ENCODE measurements at places on chromosomes 11 and 22. TPM values are rescaled to one million over a fixed set of nuclear protein-coding genes. Genes with fewer than 3 reads are reported as not detected.

DNA sequence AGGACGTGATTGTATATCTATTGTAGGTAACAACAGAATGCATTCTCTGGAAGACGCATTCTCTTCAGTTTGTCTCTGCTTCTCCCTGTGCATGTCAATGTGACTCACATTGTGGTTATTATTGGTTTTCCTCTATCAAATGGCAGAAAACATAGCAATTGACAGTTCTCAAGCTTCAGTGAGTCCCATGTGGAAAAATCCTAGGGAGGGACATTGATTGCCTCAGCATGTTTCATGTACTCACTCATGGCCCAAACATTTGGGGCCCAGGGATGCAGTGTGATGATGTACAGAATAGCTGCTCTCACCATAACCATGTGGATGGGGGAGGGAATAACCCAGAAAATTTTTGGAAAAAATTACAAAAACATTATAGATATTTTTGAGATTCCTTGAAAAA, 9.3 kb upstream of the ARL14EP start:
- DNase-seq = peak; percentile 7

Gene CCDC116
- polyA plus RNA-seq = 0.10 TPM

DNA sequence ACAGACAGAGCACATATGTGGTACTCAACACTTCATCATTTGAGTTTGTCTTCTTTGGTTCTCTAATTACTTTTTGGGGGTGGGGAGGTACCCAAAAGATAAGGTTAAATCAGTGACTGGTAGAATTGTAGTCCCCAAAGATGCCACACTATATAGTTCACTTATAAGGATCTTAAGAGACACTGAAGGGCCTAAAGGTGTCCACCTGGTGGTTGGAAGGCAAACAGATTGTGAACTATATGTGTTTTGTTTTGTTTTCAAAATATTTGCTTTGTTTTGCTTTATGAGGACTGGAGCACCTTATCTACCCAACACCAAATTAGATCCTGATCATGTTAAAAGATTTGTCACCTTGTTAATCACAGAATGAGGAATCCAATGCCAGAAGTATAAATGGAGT, 136.1 kb downstream of the DCDC1 start:
- peak; percentile 14 for DNase-seq

- no peak for DNase-seq
Measured at GRCh38 chr22:50585238-50585637, 2.6 kb upstream of the CHKB start.

Gene TEX12
- not detected for polyA plus RNA-seq

DNA sequence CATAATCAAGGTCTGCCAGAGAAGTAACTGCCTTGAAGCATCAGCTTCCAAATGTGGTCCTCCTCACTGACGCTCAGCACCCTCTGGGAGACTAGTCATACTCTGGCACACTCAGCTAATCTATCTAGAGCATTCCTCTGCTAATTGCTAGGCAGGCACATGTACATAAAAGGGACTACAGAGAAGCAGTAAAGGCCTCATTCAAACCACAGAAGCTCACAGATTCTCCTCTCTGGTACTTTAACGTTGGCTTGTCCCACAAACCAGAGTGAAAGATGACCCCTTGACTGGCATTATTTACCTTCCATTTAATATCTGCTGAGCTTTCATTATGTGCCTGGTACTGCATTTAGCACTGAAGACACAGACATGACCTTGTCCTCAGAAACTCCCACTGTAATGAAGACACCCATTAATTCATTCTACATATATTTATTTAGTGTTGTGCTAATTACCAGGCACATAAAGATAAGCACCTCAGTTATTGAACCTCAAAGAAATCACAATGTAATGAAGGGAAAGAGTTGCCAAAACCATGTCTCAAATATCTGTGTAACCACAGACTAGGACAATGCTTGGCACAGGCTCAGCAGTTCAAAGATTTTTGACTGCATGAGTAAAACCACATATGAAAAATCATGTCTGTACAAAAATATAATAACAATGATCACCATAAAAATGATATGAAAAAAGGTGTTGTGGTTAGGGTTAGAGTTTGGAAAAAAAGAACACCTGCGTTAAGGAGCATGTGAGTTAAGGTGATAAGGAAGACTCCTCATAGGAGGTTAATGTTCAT, 550.4 kb downstream of the DLG2 start:
- DNase-seq = peak; percentile 55

- DNase-seq = no peak
Measured at GRCh38 chr11:134390706-134391569, 21.1 kb downstream of the B3GAT1 start.

GRCh38 chr11:114179234-114179941, 116.8 kb upstream of the NNMT start:
- DNase-seq = no peak

Gene SLC25A18
- polyA plus RNA-seq = not detected

- no peak for DNase-seq
Measured at GRCh38 chr11:71144010-71144409, 108.4 kb downstream of the SHANK2 start.

GRCh38 chr11:107482234-107482633, 24.6 kb upstream of the CWF19L2 start:
- no peak for DNase-seq

Gene DDTL
- 1.3 TPM for polyA plus RNA-seq

- DNase-seq = no peak
Measured at GRCh38 chr11:127709960-127710359, 709.4 kb upstream of the KIRREL3 start.

GRCh38 chr22:50257041-50257440, 4.4 kb downstream of the MAPK12 start:
- DNase-seq = no peak

Gene ANO3
- polyA plus RNA-seq = 0.10 TPM

- DNase-seq = no peak
Measured at GRCh38 chr22:48268771-48269552, 1506.5 kb downstream of the TBC1D22A start.

DNA sequence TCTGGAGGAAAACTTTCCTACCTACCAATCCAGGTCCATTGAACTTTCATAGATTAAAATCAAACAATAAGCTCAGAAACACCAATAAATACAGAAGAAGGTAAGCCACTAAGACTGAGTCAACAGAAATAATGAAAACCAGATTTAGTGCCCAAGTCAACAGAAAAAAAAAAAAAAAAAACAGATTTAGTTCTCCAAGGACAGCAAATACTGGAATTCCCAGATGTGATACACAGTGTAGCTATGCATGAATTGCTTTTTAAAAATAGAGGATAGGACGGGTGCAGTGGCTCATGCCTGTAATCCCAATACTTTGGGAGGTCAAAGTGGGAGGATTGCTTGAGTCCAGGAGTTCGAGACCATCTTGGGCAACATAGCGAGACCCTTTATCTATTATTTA, 15.7 kb downstream of the DMC1 start:
- DNase-seq = peak; percentile 92

Gene HEPN1
- not detected for polyA plus RNA-seq

Gene OR10A3
- 0.06 TPM for polyA plus RNA-seq

DNA sequence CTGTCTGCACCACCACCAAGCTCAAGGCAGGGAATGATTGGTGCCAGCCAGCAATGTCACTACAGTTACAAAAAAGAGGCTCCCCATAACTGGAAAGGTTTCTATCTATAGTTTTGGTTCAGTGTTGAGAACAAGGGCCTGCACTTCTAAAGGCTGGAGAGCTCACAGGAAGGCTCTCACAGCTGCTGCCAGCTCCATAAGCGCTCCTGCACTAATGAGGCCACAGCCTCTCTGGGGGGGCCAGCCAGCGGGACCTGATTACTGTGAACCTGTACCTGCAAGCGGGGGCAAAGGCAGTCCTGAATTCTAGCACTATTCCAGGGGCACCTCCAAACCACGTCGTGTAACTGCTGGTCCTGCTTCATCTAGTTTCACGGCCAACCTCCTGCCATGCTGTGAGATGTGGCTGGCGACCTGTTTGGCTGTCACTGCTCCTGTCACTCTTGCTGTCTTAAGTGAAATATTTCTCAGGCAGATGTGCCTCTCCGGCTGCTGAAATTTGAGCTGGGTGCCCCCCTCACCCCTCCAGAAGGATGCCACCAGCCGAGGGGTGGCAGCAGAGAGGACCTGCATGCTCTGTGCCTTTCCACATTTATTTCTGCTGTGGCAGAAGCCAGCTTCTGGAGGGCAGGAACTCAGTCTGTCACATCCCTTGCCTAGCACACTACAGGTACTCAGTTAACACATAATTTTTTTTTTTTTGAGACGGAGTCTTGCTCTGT, 53.3 kb upstream of the ARFGAP3 start:
- no peak for DNase-seq

- DNase-seq = peak; percentile 85
Measured at GRCh38 chr11:926341-926916, 759 bp downstream of the AP2A2 start.

- peak; percentile 61 for DNase-seq
Measured at GRCh38 chr11:27699242-27699925, 871 bp downstream of the BDNF start.

Gene NDUFV1
- polyA plus RNA-seq = 136 TPM

- no peak for DNase-seq
Measured at GRCh38 chr22:17349172-17349571, 20.1 kb upstream of the CECR2 start.

Gene DKK3
- polyA plus RNA-seq = 237 TPM
